ENCODE measurements at places on chromosomes 12 and 14.

DNA sequence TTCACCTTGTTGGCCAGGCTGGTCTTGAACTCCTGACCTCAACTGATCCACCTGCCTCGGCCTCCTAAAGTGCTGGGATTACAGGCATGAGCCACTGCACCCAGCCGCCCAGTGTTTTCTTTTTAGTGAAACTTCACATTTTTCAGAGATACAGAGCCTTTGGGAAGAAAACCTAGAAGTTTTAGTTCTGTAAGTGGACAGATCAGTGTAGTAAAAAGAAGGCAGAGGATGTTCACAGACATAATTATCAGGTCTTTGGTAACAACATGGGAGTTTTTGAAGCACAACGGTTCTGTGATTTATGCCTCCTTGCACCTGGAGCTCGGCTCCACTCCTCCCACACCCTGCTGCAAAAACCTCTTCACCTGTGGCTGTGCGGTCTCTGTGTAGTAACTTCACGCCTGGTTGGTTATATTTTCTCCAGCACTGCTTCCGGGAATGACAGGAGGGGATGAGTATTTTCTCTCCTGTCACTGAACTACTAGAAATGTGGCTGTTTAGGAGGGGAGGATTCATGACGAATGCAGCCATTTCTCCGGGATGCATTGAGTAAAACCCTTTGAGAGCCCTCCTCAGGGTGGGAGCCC, 67.0 kb downstream of the ARF6 start:
- DNase-seq: peak; percentile 13

- no peak for DNase-seq
These were observed 55.1 kb downstream of the PAWR start for GRCh38 chr12:79635676-79636075.

- DNase-seq: no peak
These were observed 101.5 kb downstream of the HELB start for GRCh38 chr12:66403746-66404145.

DNA sequence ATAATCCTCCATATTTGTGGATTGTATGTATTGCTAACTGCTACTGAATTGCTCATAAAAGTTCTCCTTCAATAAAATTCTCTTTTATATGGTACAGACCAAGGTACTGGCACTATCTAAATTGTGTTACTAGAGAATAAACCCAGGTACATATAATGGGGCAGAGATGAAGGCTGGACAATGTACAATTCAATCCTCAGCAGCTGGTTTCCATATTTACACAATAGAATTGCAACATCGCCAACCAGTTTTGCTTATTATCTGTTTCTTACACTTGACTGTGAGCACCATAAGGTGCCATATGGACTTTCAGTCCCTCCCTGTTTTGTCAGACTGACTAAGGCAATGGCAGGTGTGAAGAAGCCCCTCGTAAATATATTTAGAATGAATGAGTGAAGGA, 18.1 kb downstream of the KITLG start:
- no peak for DNase-seq

DNA sequence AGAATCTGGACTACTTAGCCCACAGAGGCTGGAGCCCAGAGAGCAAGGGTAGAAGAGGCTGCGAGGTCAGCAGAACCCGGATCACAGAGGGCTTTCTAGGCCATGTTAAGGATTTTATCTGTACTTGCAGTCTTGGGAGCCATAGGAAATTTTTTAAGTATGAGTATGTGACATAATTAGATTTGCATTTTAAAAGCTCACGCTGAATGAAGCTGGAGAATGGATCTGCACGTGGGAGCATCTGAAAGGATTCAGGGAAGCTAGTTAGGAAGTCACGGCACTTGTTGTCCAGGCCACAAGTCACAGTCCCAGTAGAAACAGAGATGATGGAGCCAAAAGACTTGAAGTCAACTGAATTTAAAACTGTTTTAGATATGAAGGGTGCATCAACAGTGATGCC, 14.1 kb downstream of the CORO1C start:
- DNase-seq: no peak

DNA sequence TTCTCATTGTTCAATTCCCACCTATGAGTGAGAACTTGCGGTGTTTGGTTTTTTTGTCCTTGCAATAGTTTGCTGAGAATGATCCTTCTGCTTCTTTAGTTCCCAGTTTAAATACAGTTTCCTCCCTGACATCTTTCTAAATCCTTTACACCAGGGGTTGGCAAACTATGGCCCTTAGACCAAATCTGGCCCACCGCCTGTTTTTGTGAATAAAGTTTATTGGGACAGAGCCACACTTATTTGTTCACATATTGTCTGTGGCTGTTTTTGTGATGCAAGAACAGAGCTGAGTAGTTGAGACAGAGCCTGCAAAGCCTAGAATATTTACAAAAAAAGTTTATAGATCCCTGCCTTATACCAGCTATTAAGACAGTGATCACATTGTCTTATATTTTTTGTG, 53.7 kb downstream of the SERPINA10 start:
- DNase-seq: no peak

DNA sequence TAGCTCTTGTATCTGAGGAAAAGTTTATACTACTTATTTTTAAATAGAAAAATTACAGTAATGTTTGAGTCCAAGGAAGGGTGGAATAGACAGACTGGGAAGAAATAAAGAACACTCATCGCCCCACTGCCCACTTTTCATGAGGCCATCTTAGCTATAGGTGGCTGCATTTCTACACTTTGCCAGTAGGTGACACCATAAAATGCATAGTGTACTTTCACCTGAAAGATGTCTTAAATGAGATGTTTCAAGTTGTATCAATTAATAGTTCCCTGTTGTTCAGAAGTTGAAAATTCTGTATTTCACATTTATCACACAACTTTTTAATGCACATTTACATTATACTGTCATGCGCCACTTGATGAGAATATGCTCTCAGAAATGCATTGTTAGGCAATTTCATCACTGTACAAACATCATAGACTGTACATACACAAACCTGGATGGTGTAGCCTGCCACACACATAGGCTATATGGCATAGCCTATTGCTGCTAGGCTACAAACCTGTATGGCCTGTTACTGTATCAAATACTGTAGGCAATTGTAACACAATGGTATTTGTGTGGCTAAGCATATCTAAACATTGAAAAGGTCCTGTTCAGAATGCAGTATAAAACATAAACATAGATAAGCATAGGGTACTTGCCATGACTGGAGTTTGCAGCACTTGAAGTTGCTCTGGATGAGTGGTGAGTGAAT, 27.6 kb downstream of the PMCH start:
- DNase-seq: peak; percentile 8

GRCh38 chr12:1510056-1510812, 84.1 kb downstream of the FBXL14 start:
- peak; percentile 65 for DNase-seq

- peak; percentile 50 for DNase-seq
These were observed 108.5 kb upstream of the ESRRB start for GRCh38 chr14:76267322-76268046.

GRCh38 chr14:56189307-56189706, 71.1 kb downstream of the PELI2 start:
- DNase-seq: no peak

DNA sequence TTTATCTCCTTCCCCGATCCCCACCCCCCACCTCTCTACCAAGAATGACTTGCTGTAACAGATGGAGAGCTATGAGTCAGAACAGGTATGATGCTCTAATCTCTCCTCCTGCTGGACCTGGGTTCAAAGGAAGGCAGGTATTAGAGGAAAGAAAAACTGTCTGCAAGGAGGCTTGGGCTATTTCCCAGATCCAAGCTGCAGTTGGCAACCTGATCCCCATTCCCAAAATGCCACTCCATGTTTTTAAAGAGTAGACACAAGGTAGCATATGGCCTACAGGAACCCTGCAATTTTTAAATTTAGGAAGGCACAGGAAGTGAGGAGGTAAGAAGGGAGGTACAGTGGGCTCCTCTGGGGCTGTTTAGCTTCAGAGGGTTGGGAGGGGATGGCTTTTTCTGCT, 33.0 kb downstream of the SRRM4 start:
- no peak for DNase-seq

GRCh38 chr12:108772247-108772646, 40.9 kb upstream of the CORO1C start:
- DNase-seq: no peak

- DNase-seq: no peak
These were observed 225.4 kb downstream of the APAF1 start for GRCh38 chr12:98870504-98870903.

GRCh38 chr12:43436597-43436996, 115.4 kb downstream of the ADAMTS20 start:
- no peak for DNase-seq

DNA sequence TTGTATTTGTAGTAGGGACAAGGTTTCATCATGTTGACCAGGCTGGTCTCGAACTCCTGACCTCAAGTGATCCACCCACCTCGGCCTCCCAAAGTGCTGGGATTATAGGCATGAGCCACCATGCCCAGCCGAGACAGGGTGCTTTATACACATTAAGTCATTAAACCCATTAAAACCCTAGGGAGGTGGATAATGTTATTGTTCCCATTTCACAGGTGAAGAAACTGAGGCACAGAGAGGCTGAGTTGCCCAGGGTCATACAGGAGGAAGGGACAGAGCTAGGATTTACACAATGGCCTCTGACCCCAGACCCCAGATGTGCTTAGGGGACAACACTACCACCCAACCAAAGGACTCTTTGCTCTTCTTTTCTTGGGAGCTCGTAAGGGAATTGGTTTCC, 51.0 kb upstream of the RIN3 start:
- no peak for DNase-seq

DNA sequence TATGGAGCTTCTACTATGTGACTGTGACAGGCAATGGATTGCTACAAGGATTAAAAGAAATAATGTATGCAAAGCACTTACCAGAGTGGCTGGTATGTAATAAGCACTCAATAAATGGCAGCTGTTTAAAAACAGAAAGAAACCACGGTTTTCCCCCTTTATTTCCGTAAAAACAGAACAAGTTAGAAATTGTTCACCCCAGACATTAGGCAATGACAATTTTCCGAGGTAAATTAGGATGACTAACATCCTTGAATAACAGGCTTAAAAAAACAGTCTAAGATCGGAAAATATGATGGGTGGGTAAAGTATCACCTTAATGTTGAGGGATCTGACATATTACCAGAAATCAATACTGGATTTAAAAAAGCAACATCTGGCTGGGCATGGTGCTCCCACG, 20.9 kb upstream of the CNIH1 start:
- DNase-seq: no peak

- no peak for DNase-seq
These were observed 343.4 kb upstream of the USP15 start for GRCh38 chr12:61916831-61917230.

DNA sequence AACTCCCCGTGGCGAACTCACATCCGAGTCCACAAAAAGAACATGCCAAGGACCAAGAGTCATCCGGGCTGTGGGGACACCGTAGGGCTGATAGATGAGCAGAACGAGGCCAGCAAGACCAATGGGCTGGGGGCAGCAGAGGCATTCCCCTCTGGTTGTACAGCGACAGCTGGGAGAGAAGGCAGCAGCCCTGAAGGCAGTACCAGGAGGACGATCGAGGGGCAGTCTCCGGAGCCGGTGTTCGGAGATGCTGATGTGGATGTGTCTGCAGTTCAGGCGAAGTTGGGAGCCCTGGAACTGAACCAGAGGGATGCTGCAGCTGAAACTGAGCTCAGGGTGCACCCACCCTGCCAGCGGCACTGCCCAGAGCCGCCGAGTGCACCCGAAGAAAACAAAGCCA, 50.7 kb downstream of the TBC1D30 start:
- DNase-seq: no peak

- DNase-seq: no peak
These were observed 48.7 kb downstream of the CCNK start for GRCh38 chr14:99529899-99530298.

DNA sequence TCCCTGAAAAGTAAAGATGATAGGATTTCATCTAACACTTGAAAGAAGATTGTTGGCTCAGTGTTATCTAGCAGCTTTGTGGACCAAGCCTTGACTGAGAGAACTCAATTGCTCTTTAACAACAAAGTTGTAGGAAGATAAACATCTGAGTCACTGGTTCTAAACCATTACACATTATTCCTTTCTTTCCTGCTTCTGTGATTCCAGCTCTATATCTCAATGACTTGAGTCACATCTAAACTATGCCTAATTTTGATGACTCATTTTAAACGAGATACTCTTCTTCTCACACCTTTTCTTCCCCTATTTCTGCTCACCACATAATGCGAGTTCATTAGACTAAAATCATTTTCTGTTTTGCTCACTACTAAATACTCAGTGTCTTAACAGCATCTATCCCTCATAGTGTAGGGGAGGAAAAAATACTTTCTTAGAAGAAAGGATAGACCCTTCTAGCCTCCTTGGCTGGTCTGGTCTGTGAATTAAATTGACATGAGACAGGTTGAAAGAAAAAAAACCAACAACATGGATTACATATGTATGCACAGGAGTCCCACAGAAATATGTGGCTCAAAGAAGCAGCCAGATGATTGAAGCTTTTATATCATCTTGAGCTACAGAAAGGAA, 201.4 kb downstream of the C12orf50 start:
- no peak for DNase-seq

GRCh38 chr14:20440465-20440864, 4.5 kb upstream of the KLHL33 start:
- no peak for DNase-seq

GRCh38 chr12:11861864-11862600, 208.7 kb upstream of the BCL2L14 start:
- DNase-seq: no peak

DNA sequence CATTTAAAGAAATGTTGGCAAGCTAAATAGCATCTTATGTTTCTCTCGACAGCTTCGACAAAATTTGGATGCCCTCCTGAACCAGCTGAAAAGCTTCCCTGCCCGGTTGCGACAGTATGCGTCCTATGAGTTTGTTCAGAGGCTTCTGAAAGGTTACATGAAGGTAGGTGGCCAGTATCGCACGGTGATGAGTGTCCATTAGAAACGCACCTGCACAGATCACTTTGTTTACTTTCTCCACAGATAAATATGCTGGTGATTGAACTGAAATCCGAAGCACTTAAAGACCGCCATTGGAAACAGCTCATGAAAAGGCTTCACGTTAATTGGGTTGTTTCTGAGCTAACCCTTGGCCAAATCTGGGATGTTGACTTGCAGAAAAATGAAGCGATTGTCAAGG, 36.5 kb downstream of the DYNC1H1 start:
- DNase-seq: no peak

GRCh38 chr12:12945591-12945990, 6.4 kb downstream of the GPRC5D start:
- DNase-seq: no peak

GRCh38 chr14:30005114-30005808, 77.6 kb upstream of the PRKD1 start:
- no peak for DNase-seq

- DNase-seq: no peak
These were observed 12.7 kb downstream of the SPTLC2 start for GRCh38 chr14:77603654-77604255.

Measured in nephron progenitor cell (in vitro differentiated cells).